ENCODE measurements at places on chromosomes 3 and 15.

DNA sequence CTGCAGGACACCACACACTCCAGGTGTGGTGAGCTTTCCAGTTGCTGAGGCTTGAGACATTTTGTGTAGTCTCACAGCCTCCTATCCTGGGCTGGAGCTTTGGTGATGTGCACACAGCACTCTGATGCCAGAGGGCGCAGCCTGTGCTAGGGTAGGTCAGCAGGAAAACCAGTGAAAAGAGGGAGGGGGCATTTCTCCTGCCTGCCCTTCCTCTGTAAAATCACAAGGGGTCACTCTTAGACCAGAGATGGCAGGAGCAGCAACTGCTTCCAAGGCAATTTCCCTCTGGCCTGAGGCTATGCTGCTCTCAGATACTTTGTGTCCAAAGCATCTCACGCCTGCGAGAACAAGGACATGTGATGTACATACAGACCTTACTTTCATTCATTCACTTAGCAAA, 16.5 kb upstream of the MUSTN1 start:
- peak; percentile 66 for DNase-seq

DNA sequence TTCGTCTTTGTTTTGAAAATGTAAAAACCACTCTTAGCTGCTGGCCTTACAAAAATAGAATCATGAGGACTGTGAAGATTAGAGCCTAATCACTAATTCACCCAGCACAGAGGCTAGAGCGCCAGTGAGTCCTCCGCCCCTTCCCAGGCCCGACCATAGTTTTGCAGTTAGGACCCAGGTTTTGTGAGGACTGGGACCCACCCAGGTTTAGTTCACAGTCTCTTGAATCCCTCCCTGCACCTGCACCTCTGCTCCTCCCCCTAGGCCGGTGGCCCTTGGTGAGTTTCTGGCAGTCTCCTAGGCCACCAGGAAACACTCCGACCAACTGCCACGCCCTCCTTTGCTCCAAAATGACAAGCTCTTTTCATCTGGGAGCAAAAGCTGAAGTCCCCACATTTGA, 136.0 kb upstream of the CCDC54 start:
- DNase-seq = peak; percentile 67

- DNase-seq = no peak
Observed at GRCh38 chr15:99054025-99054387, 46.4 kb upstream of the PGPEP1L start.

GRCh38 chr3:71760140-71760539, 6.5 kb downstream of the GPR27 start:
- DNase-seq = no peak

GRCh38 chr3:4994144-4994730, 15.0 kb downstream of the BHLHE40 start:
- DNase-seq = peak; percentile 90

GRCh38 chr3:56375654-56376053, 92.6 kb downstream of the ERC2 start:
- no peak for DNase-seq

DNA sequence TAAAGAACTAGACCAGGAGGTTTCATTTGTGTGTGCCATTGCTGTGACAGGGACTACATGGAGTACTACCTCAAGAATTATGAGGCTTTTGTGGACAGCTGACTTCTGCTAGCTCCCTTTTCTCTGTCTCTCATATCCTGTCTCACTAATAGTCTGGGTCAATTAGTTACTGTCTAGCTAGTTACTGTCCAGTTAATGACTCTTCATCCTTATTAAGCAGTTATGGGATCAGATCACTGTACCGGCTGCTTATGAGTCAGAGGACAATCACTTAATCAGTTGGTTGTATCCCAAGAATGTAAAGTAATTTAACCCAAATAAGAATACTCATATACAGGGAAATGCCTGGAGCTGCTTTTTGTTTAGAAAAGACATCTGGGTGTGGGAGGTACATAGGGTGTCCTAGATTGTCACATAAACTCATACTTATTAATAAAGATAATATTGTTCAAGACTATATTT, 158.0 kb downstream of the CDIN1 start:
- DNase-seq = peak; percentile 10

GRCh38 chr3:104126463-104126862, 1240.2 kb upstream of the ALCAM start:
- no peak for DNase-seq

DNA sequence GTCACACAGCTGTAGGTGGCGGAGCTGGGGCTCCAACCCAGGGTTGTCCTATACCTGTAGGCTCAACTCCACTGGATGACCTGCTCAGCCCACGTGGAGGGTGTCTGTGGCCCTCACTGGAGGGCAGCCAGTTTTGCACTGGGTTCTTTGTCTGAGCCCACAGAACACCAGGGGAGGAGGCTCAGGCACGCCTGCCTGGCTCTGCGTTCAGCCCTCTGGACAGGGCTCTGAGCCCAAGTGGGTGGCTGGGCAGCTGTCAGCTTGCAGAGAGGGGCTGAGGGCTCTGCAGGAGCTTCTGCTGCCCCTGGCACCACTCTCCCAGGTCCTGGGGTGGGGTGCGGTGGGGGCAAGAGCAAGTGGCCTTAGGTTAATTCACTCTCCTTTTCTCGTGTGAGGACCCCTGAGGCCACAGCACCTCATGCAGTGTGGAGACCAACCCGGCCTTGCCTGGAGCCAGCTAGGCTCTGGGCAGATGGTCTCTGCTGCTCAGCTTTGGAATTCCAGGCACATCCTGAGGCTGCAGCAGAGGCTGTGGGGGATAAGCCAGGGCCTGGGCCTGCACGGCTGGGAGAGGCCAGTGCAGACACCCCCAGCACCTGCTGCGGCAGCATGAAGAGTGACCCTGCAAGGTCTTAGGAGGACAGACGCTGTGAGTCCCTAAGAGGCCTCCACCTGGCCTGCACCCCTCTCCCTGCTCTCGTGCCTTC, 23.5 kb downstream of the DUSP7 start:
- DNase-seq = no peak

- no peak for DNase-seq
Observed at GRCh38 chr3:4888913-4889846, 90.1 kb upstream of the BHLHE40 start.

- DNase-seq = no peak
Observed at GRCh38 chr3:114411190-114411668, 117.4 kb downstream of the TIGIT start.

DNA sequence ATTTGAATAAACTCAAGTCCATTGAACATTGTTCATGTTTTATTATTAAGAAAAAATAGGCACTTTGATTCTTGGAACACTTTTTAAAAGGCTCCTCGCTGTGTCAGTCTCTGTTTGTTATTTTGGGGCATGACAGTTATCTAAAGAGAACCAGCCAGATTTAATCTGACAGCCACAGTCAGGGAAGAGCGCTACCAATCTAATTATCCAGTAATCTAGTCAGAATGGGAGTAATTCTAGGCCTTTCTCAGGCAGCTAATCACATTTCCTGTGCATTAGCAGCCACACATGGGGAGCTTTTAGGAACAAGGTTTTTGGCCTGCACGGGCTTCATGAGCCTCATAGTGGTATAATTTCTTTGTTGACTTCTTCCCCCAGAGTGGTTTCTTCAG, 362.2 kb downstream of the RBMS3 start:
- no peak for DNase-seq

DNA sequence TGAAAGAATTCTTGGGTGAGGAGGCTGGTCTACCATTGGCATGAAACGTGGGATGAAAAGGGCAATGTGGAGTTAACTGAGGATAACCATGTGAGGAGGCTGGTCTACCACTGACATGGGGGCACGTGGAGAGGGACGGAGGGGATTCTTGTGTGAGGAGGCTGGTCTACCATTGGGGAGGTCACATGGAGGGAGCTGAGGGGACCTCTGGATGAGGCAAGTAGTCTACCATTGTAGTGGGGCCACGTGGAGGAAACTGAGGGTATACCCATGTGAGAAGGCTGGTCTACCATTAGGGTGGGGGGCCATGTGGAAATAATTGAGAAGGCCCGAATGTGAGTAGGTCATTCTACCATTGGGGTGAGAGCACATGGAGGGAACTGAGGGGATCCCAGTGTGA, 154.1 kb downstream of the FBLN2 start:
- no peak for DNase-seq

- peak; percentile 43 for DNase-seq
Observed at GRCh38 chr15:56038015-56038414, 44.6 kb upstream of the NEDD4 start.

- DNase-seq = no peak
Observed at GRCh38 chr3:13135811-13136321, 62.6 kb upstream of the IQSEC1 start.

- no peak for DNase-seq
Observed at GRCh38 chr3:104521606-104522336, 844.9 kb upstream of the ALCAM start.

DNA sequence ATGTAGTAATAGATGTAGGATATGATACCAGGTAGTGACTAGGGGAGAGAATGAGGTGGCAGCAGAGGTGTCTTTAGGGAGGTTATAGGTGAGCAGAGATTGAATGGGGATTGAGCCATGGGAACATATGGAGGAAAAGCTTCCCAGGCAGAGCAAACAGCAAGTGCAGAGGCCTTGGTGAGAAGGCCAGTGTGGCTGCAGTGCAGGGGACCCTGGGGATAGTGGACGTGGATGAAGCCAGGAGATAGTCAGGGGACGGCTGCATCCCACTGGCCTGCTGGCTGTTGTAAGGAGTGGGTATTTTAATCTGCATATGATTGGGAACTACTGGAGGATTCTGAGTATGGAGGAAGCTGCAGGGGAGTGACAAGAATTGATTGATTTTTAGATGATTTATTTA, 62.7 kb upstream of the TRAK1 start:
- no peak for DNase-seq

DNA sequence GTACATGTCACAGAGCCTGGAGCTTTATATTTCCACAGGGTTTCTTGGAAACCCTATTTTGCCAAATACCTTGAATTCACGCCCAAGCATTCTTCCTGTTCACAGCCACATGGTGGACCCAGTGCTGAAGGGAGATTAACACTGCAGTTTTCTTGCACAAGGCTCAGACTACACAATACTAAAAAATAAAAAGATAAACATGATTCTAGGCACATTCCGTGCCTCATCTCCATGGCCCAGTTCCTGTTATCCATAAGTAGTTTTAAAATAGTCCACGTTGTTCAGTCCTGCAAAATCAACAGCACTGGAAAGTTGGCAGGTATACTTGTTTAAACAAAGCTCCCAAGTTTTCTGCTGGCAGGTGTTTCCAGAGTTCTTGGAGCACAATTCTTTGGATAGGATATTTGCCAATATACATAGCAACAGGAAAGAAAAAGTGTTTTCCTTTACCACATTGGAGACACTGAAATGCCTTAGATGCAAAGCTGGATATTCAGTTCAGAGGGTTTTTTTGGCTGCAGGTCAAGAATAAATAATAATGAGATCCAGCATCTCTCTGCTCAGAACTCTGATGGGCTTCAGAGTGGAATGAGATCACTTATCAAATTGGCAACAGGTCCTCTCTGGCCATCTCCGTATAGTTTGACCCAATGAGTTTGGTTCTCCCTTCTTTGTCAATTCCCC, 88.1 kb upstream of the TGFBR2 start:
- no peak for DNase-seq

DNA sequence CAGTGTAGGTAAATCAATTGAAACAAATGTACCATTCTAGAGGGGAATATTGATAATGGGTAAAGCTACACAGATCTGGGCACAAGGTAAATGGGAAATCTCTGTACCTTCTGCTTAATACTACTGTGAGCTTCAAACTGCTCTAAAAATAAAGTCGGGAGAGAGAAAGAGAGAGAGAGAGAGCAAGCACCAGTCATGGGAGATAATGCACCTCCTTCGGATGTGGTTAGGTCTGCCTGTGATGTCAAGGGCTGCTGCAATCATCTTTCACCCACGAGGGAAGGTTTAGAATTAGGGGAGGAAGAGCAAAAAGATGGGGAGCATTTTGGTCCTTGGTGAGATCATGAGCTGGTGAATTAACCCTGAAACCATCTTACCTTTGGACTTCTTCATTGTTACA, 219.1 kb downstream of the ZNF385D start:
- DNase-seq = no peak

GRCh38 chr15:101024706-101025500, 105.7 kb downstream of the LRRK1 start:
- no peak for DNase-seq

DNA sequence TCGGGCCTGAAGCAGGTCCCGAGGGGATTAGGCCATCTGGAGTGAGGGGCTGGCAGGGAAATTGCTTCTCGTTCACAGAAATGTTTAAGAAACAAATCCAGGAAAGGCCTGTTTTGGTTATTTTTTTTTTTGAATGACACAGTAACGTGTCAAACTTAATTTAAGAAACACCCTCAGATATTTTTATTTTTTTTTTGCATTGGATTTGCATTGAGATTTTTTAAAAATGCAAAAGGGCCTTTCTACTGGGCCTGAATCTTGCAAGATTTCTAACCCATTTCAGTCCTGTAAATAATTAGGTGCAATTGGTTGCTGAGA, 25.0 kb upstream of the KLF13 start:
- no peak for DNase-seq

DNA sequence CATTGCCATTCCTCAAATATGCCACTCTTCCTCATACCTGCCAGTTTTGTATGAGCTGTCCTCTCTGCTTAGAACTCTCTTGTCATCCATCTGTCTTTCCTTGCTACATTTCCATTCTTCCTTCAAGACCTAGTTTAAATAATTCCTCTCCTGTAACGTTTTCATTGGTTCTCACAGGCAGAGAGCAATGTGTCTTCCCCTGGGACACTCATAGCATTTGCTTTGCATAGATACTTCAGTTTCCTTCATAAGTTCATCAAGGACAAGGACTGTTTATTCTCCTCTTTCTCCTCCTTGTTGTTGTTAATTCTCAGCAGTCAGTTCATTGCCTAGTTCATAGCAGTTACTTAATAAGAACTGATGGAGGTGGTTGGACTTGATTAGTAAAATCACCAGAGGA, 10.5 kb downstream of the NR2C2 start:
- no peak for DNase-seq

GRCh38 chr3:40679290-40679689, 154.5 kb downstream of the ZNF621 start:
- DNase-seq = no peak

- DNase-seq = peak; percentile 40
Observed at GRCh38 chr15:30043211-30043655, 39.5 kb upstream of the GOLGA8J start.

- no peak for DNase-seq
Observed at GRCh38 chr3:58175187-58175436, 35.7 kb downstream of the DNASE1L3 start.

GRCh38 chr3:197195326-197195725, 103.1 kb downstream of the DLG1 start:
- DNase-seq = no peak

GRCh38 chr3:160999274-160999673, 105.9 kb downstream of the B3GALNT1 start:
- peak; percentile 21 for DNase-seq

DNA sequence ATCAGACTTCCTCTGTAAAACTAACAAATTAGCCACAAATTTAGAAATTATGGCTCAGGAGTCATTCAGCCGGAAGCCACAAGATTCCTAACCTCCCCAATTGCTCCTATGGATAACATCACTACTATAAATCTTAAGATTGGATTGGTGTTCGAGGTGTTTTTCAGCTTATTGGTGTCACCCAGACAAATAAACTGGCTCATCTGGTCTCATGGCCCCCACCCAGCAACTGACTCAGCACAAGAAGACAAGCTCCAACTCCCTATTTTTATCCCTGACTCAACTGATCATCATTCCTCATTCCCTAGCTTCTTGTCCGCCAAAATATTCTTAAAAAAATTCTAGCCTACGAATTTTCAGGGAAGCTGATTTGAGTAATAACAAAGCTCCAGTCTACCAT, 135.1 kb upstream of the STRIT1 start:
- no peak for DNase-seq
